ENCODE measurements at places on chromosomes 16 and 17.

DNA sequence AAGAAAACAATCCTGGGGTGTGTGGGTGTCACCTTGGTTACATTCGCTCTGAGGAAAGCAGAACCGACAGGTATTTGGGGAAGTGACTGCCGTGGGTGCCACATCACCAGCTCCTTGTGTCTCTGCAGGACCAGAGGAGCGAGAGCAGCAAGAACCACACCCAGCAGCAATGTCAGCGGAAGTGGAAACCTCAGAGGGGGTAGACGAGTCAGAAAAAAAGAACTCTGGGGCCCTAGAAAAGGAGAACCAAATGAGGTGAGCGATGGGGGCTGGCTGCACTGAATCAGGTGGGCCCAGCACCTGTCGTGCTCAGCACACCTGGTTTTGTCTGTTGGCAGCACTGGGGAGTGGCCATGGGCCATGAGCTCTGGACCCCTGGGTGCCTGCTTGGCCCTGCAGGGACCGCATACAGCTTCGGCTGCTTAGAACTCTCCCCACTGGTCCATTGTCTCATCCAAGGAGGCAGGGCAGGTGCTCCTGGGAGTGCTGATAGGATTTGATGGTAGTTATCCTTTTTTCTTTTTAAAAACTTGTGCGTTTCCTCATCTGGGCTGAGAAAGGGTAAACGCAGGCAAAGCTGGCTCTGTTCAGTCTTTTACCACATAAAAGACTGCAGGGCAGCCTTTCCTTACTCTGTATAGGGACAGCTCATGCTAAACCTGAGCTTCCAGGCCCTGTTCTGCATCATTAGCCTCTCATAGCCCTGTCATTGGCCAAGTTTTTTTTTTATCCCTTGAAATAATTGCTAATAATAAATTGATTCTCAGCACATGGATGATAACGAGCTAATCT lies 29.4 kb downstream of the HMOX2 start:
- no peak for DNase-seq

- DNase-seq = peak; percentile 32
Measured at GRCh38 chr17:77011173-77012011, 129.4 kb upstream of the SEC14L1 start.

DNA sequence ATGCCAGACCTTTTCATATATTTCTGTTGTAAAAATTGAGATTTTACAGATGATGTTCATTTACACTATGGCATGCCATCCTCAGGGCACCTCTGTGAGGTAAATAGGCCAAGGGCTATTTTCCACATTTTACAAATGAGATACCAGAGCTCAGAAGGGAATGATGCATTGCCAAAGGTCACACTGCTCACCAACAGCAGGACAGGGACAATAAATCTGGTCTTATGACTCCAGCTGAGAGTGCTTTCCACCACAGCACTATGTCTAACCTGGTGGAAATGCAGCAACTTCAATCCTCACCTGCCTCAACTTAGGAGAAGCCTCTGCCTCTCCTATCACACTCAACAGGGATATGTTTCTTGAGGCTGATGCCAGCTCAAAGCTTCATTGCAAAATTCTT lies 40.6 kb downstream of the GRIN2A start:
- no peak for DNase-seq

GRCh38 chr17:28949185-28950016 lies 1.9 kb downstream of the PHF12 start:
- peak; percentile 46 for DNase-seq

DNA sequence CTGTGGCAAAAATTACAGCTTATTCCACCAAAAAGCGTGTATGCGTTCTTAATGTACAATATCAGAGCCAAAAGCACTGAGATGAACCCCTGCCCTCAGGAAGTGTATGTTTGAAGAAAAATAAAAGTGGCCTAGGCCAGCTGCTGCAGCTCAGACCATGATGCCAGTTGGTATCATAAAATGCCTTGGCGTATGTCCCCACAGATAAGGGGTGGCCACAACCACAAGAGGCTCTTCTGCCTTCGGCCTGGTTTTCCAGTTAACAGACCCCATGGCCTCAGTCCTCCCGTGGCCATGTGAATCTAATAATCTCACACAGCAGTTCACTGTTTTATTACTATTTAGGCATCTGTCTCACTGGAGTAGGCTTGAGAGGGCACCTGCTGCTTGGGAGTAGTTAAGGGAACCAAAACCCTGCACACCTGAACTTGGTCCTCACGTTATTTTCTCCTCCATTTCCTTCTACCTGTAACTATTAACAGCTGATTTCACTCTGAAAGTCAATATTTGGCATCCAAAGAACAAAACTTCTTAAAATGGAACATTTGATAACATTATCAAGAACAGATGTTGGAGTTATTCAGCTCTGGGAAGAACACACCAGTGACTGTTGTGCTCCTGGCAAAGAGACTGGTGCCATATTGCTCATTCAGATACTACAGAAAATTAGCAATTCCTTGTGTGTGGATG lies 34.8 kb upstream of the ERN1 start:
- DNase-seq = no peak

GRCh38 chr16:50950955-50951354 lies 200.1 kb downstream of the SALL1 start:
- DNase-seq = no peak

GRCh38 chr16:90022209-90023077 lies 3.2 kb upstream of the DBNDD1 start:
- peak; percentile 89 for DNase-seq

- DNase-seq = no peak
Measured at GRCh38 chr16:80447241-80447640, 93.6 kb upstream of the DYNLRB2 start.

DNA sequence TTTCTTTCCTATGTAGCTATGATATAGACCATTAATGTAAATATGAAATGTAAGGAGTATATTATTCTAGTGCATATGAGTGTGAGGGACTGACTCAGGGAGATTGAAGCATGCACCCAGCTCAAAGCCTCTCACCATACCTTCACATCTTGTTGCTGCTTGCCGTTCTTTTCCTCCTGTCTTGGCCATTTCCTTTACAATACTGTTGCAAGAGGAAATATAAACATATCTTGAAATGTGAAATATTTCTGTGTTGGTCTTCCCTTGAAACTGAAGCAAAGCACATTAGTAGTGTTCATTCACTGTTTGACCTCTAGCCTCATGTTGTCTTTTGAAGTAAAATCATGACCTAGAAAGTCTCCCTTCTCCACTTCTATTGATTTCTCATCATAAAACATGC lies 46.6 kb downstream of the PHKB start:
- DNase-seq = no peak

DNA sequence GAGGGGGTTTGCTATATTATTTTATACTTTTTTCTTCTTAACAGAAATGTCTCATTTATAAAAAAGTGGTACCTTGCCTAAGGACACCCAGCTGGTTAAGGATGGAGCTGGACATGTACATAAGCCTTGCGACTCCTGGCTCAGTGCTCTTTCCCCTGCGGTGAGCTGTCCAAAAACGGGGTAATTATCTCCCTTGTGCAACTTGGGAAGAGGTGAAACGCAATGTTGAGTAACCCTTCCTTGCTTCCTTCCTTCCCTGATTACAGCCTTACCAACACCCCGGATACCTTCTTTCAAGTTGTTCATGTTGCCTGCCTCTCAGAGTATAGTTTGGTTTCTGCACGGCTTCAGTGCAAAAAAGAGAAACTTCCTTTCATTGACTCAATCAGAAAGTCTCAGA lies 94.1 kb upstream of the XYLT1 start:
- no peak for DNase-seq

DNA sequence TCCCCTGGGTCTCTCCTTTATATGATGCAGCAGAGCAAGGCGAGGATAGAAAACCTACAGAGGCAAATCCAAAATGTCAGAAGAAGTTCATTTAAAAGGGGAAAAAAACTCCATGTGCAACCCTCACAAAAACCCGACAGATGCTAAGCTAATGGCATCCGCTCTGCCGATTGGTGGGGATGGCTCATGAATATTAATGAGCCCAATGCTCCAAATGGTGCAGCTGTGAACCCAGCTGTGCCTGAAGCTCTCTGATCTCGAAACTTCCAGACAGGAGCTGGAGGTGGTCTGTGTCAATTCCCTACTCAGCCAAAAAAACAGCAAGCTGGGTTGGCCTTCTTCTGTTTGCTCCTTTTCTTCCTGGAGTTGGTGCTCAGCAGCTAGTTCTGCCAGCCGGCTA lies 15.5 kb downstream of the SNX11 start:
- no peak for DNase-seq

DNA sequence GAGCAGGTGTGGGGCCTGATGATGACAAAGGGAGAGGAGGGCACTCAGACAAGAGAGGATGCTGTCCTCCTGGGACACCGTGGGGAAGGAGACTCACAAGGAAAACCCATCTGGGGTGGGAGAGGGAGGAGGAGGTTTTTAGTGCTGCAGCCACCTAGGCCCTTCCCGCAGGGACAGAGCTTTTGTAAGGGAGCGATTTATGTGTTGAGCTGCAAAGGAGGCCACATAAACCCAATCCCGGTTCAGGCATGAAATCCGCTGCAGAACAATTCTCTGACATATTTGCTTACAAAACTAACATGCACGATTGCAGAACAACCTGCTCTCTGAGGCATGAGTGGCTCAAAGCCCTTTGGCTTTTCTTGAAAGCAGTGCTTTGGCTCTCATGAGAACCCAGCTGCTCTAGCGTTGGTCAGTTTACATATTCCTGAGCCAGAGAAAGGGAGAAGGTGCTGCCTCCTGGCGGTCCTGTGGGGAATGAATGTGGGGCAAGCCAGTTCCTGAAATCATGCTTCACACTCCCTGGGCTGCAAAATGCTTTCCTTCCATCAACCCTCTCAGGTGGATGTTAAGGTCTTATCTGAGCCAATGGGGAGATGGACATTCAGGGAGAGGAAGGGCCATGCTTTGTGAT lies 122.4 kb upstream of the NLRP1 start:
- DNase-seq = peak; percentile 44

DNA sequence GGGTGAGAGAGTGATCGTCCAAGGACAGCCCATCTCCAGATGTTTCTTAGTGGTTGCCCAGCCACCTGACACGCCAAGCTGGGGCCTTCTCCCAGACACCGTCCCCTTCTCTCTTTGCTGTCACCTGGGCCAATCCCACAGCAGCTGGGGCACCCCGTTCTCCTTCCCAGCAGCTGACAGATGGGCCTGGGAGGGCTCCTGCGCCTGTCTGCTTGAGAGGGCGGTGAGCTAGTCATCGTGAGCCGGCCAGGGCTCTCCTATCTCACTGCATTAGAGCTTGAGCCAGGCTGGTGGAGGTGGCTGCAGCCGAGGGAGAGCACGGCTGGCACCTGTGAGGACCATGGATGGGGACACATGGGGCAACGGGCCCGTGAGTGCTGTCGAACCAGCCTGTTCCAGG lies 41.2 kb downstream of the RAB11FIP3 start:
- DNase-seq = no peak

GRCh38 chr16:53651357-53651756 lies 52.3 kb downstream of the RPGRIP1L start:
- no peak for DNase-seq

DNA sequence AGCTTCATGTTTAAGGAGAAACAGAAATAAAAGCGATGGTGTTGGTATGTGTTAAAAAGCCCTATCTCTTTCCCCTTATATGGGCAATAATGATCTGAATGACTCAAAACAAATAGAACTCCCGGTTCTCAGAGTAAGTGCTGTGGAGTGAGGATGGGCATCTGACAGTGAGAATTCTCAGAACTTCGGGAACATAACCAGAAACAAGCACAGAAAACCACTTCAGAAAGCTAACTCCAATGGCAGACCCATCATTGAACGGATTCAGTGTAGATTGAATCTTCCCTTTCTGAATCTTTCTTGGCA lies 67.2 kb downstream of the CDH8 start:
- peak; percentile 37 for DNase-seq

GRCh38 chr16:50833929-50834328 lies 92.0 kb downstream of the CYLD start:
- DNase-seq = no peak

GRCh38 chr16:87744750-87745514 lies 20.9 kb downstream of the KLHDC4 start:
- DNase-seq = no peak

DNA sequence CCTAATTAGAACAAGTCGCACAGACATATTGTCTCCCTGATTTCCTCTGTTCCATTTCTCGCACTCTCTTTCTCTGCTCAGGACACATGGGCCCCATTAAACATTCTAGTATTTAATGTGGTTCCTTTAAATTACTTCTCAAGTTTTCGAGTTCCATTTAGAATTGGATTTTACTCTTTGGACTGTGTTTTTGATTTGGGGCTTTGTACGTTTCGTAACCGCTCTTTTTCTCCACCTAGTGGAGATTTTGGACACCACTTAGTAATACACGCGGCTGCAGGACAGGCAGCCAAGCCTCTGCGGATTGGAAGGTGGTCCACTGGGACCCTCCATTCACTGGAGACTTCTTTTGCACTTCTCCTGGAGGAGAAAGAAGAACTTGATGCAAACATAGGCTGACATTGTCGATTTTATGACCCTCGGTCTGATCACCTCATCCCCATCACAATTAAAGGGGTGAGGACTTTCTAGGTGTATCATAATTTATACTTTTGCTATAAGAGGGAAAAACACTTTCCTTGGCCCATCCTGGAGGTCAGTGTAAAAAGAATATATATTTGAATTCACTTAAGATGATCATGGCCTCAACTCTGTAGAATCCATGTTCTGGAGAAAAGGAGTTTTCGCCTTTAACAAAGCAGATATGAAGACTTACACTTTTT lies 85.7 kb downstream of the NOG start:
- peak; percentile 54 for DNase-seq

GRCh38 chr16:66374176-66374575 lies 7.7 kb downstream of the CDH5 start:
- no peak for DNase-seq

DNA sequence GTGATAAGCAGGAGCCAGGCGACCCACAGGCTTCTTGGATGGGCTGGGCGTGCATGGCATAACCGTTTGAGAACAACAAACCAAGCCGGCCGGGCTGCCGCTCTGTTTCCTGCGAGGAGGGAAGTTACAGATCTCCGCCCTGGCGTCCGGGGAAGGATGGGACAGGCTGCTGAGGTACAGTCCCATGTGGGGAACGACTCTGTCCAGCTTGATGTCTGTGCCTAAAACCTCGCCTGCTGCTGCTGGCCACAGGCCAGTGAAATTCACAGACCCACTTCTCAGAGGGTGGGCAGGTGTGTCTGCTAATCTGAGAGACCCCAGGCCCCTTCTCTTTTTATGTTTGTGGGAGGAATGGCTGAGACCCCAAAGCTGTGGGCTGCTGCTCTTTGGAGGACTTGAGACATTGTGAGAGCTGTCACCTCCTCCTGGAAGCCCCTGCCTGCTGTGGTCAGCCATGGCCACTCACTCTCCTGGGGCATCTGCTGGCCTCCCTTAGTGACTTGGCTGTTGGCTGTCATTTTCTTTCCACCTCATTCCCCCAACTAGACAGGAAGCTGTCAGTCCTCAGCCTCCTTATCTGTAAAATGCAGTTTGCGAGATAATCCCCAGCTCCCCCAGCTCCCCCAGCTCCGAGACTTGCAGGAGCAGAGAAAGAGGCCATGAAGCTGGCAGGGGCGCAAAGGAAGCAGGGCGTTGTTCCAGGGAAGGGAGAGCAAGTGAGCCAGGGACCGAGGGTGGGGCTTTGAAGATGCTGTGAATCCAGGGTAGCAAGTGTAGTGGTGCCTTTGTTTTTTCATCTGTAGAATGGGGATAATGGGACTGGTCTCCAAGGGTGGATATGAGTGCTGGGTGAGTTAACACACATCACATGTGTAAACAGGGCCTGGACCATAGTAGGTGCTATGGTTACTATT lies 51.0 kb downstream of the CMIP start:
- no peak for DNase-seq
